ENCODE measurements at places on chromosomes 3 and 15.

DNA sequence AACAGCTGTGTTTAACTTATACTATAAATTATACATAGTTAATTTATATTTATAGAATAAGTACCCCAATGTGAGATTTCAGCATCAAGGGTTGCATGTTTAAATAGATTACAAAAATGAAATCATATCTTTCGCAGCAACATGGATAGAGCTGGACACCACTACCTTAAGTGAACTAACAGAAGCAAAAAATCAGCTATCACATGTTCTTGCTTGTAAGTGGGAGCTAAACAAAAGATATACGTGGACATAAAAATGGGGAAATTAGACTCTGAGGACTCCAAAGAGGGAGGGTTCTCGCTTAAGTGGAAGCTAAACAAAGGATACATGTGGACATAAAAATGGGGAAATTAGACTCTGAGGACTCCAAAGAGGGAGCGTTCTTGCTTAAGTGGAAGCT is 626.5 kb upstream of the DPPA4 start:
- no peak for DNase-seq

- DNase-seq = no peak
Measured at GRCh38 chr3:134511500-134511899, 25.6 kb downstream of the CEP63 start.

DNA sequence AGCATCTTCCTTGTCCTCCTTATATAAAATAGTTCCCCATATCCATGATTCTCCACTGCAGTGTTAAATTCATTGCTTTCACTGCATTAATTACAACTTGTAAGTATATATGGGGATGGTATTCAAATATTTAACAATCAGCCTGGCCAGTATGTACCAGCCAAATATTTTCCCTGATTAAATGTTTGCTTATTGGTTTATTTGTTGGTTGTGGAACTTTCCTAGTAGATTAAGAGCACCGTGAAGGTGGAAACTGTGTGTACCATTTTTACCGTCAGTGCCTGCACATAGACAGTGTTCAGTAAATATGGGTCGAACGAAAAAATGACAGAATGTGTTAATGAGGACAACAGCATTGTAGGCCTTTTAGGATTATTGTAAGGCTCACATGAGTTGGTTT is 7.0 kb downstream of the LAMP3 start:
- no peak for DNase-seq

DNA sequence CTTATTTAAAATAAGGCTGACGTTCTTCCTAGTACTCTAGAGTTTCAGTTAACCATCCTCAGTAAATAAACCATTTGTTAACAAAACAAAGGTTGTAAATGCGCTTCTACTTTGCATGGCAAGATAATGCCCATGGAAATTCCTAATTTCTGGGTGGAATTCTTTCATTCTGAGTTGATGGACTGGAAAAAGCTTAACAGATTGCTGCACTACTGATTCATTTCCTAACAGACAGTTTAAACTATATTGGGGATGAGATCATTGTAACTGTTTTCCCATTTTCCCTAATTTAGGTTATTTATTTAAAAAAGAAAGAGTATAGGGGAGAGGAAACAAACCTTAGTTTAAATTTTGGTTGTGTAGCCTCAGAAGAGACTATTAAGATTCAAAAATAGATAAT is 342.2 kb downstream of the NLGN1 start:
- DNase-seq = no peak

Measured in HS-27A (cell line).